Chondrocyte (in vitro differentiated cells): ENCODE measurements at places on chromosomes 16 and 17. TPM values are rescaled to one million over a fixed set of nuclear protein-coding genes. Genes with fewer than 3 reads are reported as not detected.

CCL16 gene
- not detected in 3 replicates for total RNA-seq

DNA sequence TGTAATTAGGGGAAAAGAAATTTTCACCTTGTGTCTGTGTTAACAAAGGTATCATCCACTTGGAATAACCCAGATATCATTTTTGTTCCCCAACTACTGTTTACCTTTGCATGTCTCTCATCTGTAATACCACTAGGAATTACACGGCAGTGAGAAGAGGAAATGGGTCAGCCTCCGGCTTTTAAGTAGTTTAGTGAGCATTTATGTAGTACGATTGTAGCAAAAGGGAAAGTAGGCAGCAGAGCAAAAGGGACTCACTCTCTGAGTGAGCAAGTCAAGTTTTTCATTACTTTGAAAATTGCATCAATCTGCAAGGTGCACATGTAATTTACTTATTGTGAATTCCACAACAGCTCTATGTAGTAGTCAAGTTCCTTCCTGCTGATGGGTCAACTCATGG, 11.2 kb downstream of the PHF12 start:
- DNase-seq: no peak

DNA sequence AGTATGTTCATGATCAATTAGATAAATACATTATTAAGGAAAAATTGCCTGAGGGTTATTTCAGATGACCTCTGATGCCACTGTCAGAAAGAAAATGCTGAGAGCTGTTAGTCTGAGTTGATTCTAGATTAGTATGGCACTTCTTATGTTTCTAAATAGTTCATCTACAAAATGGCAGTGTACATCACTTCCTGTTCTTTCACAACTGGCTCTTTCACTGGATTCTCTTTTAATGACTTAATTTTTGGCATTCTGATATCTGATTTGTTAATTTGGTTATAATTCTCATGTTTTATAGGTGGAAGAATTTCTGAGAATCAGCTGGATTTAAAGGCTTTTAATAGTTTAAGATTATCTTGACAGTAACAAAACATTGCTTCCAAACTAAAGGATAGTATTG, 3.3 kb downstream of the TAOK1 start:
- no peak for DNase-seq

DNA sequence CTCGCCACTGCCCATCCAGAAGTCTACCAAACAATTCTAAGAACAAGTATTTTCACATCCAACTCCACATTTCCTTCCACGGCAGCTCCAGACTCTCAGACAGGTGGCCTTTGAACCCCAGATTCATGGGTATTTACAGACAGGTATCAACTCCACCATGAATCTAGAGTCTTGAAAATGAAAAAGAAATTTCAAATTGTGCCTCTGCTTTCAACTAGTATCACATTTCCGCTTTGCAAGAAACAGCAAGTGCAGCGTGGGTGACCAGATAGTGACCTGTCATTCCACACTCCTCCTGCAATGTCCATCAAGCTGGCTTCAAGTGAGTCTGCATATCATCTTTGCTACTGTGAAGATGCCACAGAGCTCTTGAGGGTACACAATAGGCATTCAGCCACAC, 232.4 kb upstream of the RPL38 start:
- DNase-seq: peak; percentile 15

DNA sequence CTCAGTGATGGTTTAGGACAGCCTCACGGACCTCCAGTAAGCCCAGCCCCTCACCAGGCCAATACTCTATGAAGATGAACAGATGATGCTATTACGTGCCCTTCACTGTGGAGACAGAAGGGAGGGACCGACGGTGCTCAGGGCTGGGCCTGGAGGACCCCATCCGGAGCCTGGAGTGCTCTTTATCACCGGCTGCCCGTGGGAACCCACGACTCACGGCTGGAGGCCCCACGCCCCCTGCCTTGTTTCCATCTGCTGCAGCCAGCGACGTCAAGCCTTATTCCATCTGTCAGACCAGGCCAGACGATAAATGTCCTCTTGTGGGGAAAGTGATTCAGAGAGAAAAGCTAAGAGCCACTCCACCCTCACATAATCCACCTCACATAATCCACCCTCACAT, 4.0 kb upstream of the TIMM22 start:
- no peak for DNase-seq

GRIN2A gene
- not detected in 3 replicates for total RNA-seq

CD79B gene
- total RNA-seq: not detected in 3 replicates

DNA sequence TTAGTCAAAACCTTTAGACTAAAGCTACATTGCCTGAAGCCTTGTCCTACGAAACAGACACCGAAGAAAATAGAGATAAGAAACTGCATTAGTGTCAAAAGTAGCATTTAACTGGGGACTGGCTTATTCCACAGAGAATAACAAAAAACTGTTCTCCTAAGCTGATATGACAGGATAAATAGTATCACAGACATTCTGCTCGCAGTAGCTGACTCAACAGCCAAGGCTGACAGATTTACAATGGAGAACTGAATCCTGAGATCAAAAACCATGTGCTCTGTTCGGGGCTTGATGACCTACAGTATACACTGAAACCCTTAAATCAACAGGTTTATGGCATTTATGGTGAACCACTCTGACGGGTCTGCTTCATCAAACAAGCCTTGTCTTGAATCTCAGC, 25.5 kb downstream of the ADAMTS18 start:
- DNase-seq: no peak

HES7 gene
- 0.51 to 1.5 TPM (median 0.70 TPM) in 3 replicates for total RNA-seq

WFIKKN2 gene
- 0.12 to 0.15 TPM in 2 of 3 replicates, not detected in the other for total RNA-seq

KRTAP16-1 gene
- not detected in 3 replicates for total RNA-seq

DNA sequence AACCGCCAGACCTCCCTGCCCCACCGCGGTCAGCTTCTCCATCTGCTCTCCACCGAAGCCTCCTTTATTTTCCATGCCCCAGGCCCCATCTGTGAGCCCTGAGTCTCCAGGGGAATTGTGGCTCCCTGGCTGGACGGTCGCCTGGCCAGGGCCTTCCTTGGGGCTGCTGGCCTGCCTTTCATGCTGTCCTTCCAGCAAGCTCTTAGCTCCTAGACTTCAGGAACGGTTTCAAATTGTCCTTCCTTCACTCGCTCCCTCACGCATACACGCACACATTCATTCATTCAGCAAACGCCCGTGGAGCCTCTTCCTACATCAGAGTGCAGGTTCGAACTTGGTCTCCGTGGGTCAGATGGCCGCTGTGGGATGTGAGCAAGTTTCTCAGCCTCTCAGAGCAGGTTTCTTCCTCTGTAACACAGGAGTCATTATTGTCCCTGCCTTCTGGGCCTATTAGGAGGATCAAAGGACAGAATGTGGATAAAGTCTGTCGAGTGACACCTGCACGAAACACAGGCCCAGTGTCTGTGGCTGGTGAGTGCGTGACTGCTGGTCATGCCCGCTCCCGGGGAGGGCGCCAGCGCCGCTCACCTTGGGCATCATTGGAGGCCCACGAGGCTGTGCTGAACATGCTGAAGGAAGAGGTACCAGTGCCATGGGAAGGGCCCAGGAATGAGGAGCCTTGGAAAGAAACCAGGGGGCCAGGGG, 18.7 kb upstream of the GSE1 start:
- DNase-seq: no peak

DNA sequence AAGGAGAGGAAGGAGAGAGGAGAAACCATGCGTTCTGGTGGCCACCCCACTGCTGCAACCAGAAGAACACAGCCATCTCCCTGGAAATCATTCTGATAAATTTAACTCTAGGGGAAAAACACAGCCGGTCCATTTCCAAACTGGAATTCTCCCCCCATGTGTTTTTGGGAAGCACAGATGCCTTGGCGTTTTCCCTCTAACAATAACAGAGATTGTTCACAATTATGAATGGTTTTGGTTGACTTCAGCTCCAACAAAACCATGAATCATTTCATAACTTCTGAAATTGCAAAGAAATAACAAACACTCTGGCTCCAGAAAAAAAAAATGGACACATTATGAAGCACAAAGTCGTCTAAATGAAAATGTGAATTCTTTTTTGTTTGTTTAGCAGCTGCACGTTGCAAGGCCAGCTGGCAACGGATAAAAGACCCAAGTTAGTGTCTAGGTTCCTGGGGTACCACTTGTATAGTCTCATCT, 46.2 kb downstream of the GNAO1 start:
- no peak for DNase-seq
